ENCODE measurements at places on chromosomes 11 and 22. TPM values are rescaled to one million over a fixed set of nuclear protein-coding genes. Genes with fewer than 3 reads are reported as not detected.

Gene SCN3B
- not detected for total RNA-seq

Gene MS4A4E
- total RNA-seq, result 0.72 TPM

Gene SF3B2
- 232 TPM for total RNA-seq

Gene BEST1
- 0.13 TPM for total RNA-seq

Gene P2RX3
- not detected for total RNA-seq

Gene PNPLA3
- total RNA-seq, result not detected

- H3K4me1 ChIP-seq, result peaks cover 36% of the 10 kb centered on the region
- H3K27me3 ChIP-seq, result no peaks in the 10 kb centered on the region
- H3K4me3 ChIP-seq, result peak overlapping the region; percentile 49
- no peaks in the 10 kb centered on the region for H3K36me3 ChIP-seq
- peak overlapping the region; percentile 43 for H3K27ac ChIP-seq
Observed at GRCh38 chr11:118214210-118214914, 10.4 kb downstream of the JAML start.

GRCh38 chr22:31243339-31244045, 31.4 kb downstream of the LIMK2 start:
- no peaks in the 10 kb centered on the region for H3K4me1 ChIP-seq
- H3K27me3 ChIP-seq, result no peaks in the 10 kb centered on the region
- H3K27ac ChIP-seq, result no peak overlapping the region

DNA sequence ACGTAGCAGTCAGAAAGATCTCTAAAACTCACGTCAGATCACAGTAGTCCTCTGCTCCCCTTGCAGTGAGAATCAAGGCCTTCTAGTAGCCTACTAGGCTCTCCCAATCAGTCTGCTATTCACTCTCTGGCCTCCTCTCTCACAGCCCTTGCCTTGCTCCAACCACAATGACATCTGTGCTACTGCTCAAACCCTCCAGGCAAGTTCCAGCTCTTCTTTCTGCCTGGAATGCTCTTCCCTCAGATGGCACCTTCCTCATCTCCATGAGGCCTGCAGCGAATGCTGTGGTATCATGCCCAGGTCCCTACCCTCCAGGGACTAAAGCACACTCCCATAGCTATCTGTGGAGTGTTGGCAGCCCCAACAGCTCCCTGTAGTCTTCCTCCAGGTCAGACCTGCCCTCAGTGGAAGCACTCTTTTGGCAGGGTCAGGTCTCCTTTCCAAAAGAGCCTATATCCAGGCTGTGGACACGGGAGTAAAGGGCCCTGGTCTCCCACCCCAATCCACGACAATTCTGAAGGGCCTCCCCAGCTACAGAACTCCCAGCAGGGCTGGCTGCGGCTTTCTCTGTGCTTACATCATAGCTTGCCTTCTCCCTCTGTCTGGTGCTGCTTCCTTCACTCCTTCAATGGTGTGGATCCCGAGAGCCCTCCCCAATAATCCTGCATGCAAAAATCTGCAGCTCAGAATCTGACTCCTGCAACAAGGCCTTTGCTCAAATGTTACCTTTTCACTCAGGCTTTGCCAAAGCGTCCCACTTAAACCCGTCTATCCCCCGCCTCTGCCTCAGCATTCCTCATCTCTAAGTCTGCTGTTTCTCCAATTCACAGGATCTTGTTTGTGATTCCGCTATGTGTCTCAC, 8.9 kb downstream of the HIRA start:
- no peaks in the 10 kb centered on the region for H3K36me3 ChIP-seq
- no peak for DNase-seq
- no peak overlapping the region for H3K27ac ChIP-seq
- no peaks in the 10 kb centered on the region for H3K27me3 ChIP-seq
- no peak overlapping the region for H3K4me3 ChIP-seq
- peaks cover 11% of the 10 kb centered on the region for H3K4me1 ChIP-seq

DNA sequence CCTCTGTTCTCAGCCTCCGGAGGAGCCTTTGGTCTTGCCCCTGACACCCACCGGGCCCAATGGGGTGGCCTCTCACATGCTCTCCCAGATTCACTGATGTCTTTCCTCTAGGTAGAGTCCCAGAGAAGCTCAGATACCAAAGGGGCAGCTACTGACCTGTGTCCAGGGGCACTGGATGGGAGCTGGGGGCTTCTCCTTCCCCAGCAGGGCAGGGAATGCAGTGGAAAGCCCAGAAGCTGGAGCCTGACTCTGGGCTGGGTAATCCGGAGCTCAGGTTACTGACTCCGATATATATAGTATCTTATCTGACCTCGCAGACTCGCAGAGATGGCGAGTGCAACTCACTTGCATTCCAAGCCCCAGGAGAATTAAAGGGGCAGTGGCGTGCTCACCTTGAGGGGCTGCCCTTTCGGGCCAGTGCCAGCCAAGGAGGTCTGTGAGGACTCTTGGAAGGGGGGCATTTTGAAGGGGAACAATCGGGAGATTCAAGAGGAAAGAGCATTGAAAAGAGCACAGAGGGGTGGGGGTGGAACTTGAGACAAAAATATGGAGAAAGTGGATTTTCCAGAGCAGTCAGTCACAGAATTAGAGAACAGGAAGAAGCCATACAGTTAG, 2.5 kb downstream of the USP2 start:
- H3K4me1 ChIP-seq, result 0 out of 2 replicates have a peak, but pooled peaks cover 3% of the 10 kb centered on the region
- no peaks in the 10 kb centered on the region for H3K27me3 ChIP-seq
- DNase-seq, result no peak

DNA sequence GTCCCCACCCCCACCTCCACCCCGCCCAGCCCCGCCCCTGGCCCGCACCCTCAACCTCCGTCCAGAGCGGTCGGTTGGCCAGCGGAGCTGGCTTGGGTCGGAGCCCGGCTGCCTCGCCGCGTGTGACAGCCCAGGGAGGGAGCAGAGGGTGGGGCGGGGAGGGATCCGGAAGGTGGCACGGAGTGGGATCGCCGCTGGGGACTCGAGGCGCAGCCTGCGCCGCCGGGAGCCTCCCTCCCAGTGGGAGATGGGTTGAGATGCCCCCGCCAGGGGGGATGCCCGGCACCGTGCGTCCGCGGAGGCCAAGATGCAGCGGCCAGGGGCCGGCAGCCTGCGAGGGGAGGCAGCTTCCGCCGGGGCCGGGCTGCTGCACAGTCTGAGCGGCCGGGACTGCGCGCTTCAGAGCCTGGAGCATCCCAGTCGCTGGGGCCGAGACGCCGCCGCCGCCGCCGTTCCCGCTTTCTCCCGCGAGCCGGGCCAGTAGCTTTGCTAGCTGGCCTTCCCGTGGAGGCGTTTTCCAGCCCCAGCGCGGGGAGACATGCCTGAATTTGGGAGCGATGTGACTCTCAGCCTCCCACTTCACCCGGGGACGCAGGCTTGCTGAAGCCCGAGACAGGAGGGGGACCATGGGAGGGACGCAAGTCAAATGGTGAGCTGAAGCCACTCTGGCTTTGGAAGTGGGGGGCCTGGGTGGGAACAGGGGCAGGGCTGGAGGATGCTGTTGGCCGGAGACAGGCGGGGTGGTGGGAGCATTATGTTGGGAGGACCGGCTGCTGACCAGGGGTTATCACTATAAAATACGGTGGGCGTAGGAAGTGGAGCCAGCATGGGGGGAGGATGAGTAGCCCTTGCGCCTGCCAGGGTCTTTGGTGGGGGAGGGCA, 40.2 kb downstream of the DIXDC1 start:
- no peak for DNase-seq
- peaks cover 5% of the 10 kb centered on the region for H3K27me3 ChIP-seq

DNA sequence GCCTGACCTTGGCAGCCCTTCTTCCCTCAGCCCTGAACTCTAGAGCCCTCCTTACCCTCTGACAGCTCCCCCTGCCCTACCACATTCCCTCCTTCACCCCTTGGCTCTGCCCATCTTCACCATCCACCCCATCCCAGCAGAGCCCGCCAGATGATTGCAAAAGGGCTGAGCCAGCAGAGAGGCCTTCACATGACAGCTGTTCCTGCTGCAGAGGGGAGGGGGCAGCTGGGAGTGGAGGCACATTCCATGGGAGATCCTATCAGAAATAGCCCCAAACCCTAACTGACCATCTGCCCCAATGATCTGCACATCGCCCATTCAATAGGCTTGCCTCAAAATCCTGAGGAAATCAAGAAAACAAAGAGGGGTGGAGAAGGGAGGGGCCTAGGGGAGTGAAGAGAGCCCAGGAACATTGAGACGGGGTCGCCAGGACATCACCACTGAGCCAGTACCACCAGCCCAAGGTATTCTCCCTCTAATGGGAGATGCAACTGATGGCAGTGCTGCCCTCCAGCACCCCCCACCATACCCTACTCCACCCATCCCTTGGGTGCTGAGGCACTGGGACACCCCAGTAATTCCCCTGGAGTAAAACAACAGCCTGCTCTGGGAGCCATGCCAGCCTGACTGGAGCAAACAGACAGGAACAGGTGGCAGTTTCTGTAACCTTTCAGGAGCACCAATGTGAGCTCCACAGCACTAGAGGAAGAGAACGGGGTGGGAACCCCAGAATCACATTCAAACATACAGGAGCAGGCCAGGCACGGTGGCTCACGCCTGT, 8.0 kb upstream of the AHNAK start:
- no peaks in the 10 kb centered on the region for H3K27me3 ChIP-seq
- H3K4me1 ChIP-seq, result peaks cover 90% of the 10 kb centered on the region
- peak overlapping the region; percentile 99 for H3K27ac ChIP-seq
- peaks cover 2% of the 10 kb centered on the region for H3K36me3 ChIP-seq
- no peak overlapping the region for H3K4me3 ChIP-seq

DNA sequence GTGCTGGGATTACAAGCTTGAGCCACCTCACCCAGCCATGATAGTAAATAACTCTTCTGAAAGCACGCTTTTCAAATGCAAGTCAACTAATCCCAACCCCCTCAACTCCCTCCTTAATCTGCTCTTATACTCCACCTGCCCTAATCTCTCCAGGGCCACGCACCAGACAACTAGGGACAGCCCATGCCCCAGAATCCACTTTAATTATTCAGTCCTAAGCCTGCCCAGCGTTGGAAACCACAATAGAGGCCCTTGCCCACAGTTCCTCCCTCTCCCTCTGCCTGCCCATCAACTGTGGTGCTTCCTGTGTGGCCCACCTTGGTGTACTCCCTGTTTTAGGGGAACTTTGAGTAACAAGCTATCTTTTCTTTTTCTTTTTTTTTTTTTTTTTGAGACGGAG, 2.7 kb upstream of the VPREB3 start:
- no peak overlapping the region for H3K27ac ChIP-seq
- H3K4me3 ChIP-seq, result no peak overlapping the region
- no peaks in the 10 kb centered on the region for H3K36me3 ChIP-seq
- no peaks in the 10 kb centered on the region for H3K27me3 ChIP-seq

Measured in GM12878 (cell line).